ENCODE measurements at places on chromosomes 6 and 20. TPM values are rescaled to one million over a fixed set of nuclear protein-coding genes. Genes with fewer than 3 reads are reported as not detected.

The NKAPL gene
- total RNA-seq: 3.9 TPM

The IFT52 gene
- total RNA-seq: 21.3 TPM

The PMEPA1 gene
- 245 TPM for total RNA-seq

The FUT9 gene
- 0.11 TPM for total RNA-seq

DNA sequence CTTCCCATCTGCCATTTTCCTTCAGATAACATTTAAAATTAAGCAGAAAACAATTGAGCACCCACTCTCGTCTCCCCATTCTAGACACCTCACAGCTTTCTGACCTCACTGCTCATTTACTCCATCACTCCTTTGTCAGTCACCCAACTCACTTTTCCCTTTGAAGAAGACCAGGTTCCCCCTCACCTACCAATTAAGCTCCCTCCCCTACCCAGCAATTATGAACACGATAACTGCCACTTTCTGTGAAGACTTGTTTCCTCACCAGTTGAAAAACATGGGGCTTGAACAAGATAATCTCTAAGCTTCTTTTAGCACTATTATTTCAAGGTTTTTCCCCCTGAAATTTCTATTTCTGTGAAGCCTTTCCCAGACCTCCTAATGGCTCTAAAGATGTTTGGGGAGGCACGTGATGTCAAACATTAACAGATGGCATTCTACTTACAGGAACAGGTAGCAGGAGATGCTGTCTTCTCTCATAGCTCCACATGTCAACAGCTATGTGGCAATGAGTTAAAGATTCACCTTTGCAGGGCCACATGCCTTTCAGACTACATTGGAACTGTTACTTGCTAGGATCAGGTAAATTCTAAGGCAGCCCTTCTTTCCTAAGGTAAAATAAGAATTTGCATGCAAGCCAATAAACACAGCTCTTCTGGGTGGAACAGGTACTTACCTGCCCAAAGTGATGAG lies 24.8 kb upstream of the SLA2 start:
- no peak for DNase-seq
- H3K27ac ChIP-seq: no peak overlapping the region
- H3K4me3 ChIP-seq: no peak overlapping the region
- no peaks in the 10 kb centered on the region for H3K27me3 ChIP-seq
- no peaks in the 10 kb centered on the region for H3K36me3 ChIP-seq
- no peaks in the 10 kb centered on the region for H3K4me1 ChIP-seq

All from prostate gland (tissue), 2 donors.